ENCODE measurements at places on chromosomes 4 and X.

GRCh38 chr4:41989994-41990364 lies 351 bp upstream of the SLC30A9 start:
- DNase-seq = no peak

DNA sequence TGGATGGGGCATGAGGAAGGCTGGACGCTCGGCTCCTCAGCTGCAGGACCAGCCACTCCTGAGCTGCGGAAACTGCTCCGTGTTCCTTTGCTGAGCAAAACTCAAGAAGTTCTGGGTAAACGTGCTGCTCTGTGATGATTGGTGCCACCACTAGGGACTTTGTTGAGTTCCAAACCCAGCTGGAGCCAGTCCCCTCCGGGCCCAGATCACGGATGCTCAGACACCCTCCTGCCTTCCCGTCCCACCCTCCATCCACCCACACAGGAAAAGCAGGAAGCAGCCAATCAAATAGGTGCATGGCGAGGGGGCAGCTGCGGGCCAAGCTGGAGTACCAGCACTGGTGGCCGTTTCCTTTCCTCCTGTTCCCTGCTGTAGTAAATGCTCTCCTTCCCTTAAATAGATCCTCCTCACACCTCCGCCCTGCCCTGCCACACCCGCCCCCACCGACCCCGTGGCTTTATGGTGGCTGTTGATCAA lies 68.0 kb downstream of the ADRA2C start:
- no peak for DNase-seq

DNA sequence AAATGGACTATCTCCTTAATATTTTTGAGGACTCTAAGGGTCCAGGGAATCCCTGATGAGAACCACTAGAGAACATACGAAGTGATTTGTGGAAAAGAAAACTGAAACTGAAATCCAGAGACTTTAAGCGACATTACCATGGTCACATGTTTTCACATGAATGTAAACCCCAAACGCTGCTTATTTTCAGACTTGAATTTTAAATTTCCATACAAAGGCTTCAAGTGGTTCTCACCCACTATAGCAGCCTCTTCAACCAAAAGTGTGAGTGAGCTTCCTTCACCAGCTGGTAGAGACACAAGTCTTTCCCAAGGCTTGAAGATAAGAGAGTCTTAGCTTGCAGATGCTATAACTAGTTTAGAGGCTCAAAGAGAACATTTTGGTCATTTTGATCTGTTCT lies 232.7 kb downstream of the MGST2 start:
- no peak for DNase-seq

GRCh38 chr4:168600796-168601583 lies 104.1 kb downstream of the PALLD start:
- DNase-seq = no peak

GRCh38 chr4:769511-769910 lies 56.4 kb downstream of the CPLX1 start:
- peak; percentile 16 for DNase-seq

Measured in left ventricle myocardium superior (tissue), 1 donor.